Activated CD4-positive, alpha-beta memory T cell treated with anti-CD3 and anti-CD28 coated beads for 36 hours (primary cell): ENCODE measurements at places on chromosomes 7 and 10. TPM values are rescaled to one million over a fixed set of nuclear protein-coding genes. Genes with fewer than 3 reads are reported as not detected.

DNA sequence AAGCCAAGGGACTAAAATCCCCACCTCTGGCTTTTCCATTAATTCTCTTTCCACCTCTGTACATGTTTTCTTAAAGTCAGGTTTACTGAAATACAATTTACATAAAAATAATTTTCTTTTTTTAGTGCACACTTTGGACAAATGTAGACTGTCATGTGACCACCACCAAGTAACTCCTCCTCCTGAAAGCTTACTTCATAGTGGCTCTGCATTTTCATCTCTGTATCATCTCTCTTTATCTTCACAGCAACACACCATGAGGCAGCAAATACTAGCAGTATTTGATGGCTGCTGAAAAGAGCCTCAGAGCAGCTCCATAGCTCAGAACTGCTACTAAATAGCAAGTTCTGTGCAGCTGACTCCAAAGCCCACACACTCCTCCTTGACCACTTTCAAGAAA lies 17.3 kb downstream of the WDFY4 start:
- peaks cover 2% of the 10 kb centered on the region for H3K27me3 ChIP-seq
- no peaks in the 10 kb centered on the region for H3K36me3 ChIP-seq
- no peaks in the 10 kb centered on the region for H3K4me1 ChIP-seq
- no peak overlapping the region for H3K27ac ChIP-seq
- no peak overlapping the region for H3K4me3 ChIP-seq
- DNase-seq, result no peak

Gene NODAL
- not detected for total RNA-seq

DNA sequence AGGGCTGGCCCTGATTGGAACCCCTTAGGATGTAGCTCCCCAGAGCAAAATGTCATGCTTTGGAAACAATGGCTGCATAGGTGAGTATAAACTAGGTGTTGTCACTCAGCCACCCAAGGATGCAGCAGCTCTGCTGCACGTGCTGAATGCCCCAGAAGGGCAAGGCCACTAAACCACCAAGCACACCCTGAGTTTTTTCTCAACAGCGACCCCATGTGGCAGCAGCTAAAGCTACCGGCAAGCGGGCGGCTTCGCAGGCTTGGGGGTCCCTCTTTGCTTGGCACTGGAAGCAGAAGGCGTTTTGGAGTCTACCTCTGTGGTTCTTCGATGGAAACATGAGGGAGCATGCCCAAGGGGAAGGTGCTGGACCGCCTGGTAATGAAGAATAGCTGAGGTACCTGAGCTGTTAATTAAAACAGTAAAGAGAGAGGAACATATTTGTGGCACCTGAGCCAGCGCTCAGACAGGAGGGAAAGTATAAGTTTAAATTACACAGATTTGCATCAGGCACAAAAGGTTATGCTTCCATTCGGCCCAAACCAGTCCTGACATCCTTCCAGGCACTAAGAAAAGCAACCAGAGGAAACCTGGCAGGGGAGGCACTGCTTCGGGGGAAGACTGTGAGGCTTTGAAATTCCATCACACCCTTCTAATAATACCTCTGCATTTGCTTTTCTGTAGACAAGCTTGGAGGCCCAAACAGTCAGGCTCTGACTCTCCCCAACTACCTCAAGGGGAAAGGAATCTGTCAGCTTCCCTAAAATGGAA lies 152.1 kb downstream of the GFRA1 start:
- H3K4me1 ChIP-seq, result no peaks in the 10 kb centered on the region
- DNase-seq, result peak; percentile 10
- H3K27ac ChIP-seq, result no peak overlapping the region
- H3K4me3 ChIP-seq, result no peak overlapping the region

Gene TFEC
- total RNA-seq, result not detected

Gene LEP
- not detected for total RNA-seq

- H3K27ac ChIP-seq, result peak overlapping the region; percentile 35
- peaks cover 27% of the 10 kb centered on the region for H3K4me1 ChIP-seq
- peaks cover 5% of the 10 kb centered on the region for H3K36me3 ChIP-seq
- no peaks in the 10 kb centered on the region for H3K27me3 ChIP-seq
- no peak overlapping the region for H3K4me3 ChIP-seq
Measured at GRCh38 chr10:3563298-3563697, 221.7 kb downstream of the KLF6 start.

DNA sequence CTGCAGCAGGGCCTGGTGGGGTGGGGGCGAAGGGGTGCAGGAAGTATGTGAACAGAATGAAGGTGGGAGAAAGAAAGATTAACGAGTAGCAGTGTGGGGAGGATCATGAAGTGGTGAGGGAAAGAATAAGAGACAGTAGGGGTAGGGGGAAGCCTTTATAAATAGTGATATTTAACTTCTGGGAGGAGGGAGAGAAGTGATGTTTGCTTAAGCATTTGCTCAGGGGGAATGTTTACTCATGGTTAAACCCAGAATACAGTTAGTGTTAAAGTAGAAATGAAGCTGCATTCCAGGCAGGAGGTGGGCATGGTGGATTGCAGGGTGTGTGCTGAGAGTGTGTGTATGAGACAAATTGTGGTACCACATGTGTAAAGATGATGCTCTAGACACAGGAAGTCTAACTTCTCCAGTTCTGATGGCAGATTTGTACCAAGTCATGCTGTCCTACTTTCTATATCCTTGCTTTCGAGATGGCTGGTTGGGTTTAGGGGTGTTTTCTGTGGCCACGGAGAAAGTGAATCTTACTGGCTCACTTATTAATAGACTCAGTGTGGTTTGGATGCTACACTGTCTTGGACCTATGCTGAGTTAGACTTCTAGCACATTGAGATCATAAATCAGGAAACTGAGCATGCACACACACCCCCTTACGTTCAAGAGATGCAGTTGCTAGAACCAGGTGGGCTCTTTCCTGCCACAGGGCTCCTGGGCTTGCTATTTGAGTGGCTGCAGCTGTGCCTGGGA lies 10.6 kb upstream of the DNMBP start:
- H3K4me3 ChIP-seq, result no peak overlapping the region
- DNase-seq, result peak; percentile 40
- peaks cover 1% of the 10 kb centered on the region for H3K27me3 ChIP-seq
- H3K4me1 ChIP-seq, result peaks cover 7% of the 10 kb centered on the region

DNA sequence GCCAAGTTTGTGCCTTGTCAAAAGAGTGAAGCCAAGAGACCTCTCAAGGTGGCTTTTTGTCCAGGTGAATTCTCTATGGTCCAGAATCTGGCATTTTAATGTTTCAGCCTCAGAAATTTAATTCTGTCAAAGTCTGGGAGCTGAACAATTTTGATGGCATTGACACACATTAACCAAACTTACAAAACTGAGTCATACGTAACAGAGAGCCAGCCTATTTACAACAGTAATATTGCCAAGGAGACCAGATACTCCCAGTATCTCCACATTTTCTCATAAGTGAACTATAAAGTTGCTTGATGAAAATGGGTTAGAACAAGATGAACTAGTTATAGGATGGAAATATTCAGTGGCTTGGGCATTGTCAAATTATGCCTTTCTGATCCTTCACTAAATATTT lies 43.8 kb downstream of the PDE6C start:
- DNase-seq, result no peak
- H3K4me3 ChIP-seq, result no peak overlapping the region
- no peaks in the 10 kb centered on the region for H3K4me1 ChIP-seq
- H3K36me3 ChIP-seq, result peaks cover 6% of the 10 kb centered on the region
- H3K27me3 ChIP-seq, result no peaks in the 10 kb centered on the region
